ENCODE measurements at places on chromosomes 3 and 15.

GRCh38 chr3:40096661-40097111, 212.8 kb upstream of the EIF1B start:
- DNase-seq: no peak

DNA sequence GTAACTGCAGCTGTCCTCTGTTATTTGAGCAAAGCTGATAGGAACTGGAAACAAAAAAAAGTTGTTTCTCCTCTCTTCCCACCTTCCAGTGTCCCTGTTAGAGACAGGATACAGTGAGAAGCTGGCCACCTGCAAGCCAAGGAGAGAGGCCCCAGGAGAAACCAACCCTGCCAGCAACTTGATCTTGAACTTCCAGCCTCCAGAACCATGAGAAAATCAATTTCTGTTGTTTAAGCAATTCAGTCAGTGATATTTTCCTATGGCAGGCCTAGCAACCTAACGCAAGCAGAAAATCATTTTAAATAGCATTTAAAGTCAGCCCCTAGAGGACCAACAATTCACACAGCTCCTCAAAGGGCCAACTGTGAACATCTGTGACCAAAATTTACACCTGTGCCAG, 291.3 kb downstream of the OXSM start:
- no peak for DNase-seq

DNA sequence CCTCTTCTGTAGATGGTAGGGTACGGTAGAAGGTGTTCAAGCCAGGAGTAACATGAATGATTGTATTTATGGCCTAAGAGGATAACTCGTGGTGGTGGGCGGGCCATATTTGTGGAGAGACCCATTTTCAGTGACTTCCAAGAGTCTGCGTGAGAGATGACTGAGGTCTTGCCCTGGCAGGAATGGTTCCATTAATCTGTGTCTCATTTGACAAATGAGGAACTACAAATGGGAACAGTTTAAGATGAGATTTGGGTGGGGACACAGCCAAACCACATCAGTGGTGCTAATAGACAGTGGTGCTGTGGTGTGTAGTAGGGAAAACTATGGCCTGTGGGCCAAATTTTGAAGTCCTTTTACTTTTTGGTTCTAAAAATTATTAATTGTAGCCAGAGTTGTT, 47.1 kb downstream of the FLNB start:
- no peak for DNase-seq

DNA sequence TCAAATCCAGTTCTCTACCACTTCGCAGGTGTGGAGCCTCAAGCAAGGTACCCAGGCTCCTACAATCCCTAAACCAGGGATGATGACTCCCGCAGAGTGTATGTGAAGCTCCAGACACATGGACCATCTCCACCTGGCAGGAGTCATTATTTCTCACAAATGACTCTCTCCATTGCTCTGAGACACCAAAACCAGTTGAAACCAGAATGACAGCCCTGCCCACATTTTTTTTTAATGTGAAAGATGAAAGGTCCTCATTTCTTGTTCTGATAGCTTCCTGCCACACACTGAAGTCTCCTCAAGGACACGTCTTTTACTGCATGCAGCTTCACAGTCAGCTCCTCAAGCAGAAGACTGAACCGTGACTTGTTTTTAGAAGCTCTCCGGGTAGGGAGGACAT, 61.4 kb upstream of the ZBTB38 start:
- DNase-seq: no peak

- no peak for DNase-seq
Measured at GRCh38 chr3:66076861-66077470, 38.2 kb upstream of the MAGI1 start.

GRCh38 chr3:10771486-10772270, 44.4 kb upstream of the SLC6A11 start:
- DNase-seq: no peak

DNA sequence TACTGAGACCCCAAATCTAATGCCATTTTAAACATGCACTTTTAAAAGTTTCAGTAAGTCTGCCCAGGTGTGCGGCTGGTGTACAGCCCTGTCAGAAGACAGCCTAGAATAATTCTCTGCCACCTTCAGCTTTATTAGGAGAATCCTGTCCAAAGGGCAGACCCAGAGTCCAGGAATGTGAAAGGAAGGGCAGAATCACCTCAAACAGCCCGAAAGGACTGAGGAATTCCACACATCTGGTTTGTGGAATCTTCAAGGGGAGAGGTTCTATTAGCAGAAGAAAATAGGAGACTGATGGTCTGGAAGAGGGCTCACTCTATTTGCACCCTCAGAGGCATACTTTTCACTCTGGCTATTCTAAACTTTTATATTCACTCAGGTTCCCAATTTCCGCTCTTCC, 46.6 kb downstream of the TYRO3 start:
- DNase-seq: no peak

GRCh38 chr3:167940241-167940640, 155.5 kb downstream of the GOLIM4 start:
- no peak for DNase-seq

DNA sequence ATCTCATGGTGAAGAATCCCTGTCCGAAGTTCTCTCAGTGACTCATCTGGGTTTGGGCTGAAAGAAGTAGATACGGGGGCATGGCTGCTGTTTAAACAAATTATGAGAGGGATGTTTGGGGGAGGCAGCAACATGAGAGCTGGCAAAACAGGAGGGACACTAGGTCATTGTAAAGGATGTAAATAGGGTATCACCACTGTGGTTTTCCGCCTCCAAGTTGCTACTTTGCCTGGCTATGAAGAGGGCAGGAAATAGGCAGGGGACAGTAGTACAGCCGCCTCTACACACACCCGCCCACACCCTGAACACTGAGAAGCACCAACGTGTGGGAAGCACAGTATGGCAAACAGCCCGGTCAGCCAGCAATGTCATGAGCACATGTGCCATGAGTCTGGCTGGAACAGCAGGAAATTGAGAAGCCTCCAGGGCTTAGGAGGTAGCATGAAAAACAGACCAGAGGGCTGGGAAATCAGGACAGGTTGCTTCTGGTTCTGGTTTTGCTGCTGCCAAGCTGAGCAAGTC, 17.1 kb downstream of the HEXA start:
- DNase-seq: peak; percentile 19

DNA sequence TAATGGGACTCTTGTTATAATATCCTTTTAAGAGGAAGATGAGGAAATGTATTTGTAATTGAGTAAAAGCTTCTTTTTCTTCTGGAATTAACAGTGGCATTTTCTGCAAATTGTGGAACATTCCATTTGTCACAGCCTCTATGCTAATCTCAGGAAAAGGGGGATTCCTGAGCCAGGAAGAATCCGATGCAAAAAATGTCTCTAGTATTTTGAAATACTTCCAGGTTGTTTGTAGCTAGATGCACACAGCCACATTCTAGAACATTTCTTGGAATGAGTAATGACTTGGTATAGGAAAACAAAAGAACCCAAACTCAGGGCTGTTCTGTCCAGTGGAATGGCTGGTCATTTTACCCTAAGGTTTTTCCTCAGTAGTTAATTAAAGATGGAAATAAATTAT, 98.5 kb upstream of the SLC2A2 start:
- no peak for DNase-seq

DNA sequence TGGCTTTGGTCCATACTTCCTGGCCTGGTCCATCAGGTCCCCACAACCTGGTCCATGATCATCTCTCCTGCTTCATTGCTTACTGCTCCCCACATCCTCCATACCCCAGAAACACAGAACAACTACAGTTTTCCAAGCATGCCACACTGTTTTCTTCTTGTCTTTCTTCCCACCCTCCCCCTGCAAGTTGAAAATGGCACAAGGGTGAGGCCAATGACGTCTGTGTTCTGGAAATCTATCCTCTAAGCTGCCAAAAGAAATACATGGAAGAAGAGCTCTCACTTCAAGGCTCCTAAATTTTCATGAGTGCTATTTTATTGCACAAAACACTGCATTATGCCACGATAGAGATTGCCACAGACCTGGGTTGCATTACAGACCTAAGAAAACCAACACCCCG, 404.4 kb downstream of the VPS13C start:
- DNase-seq: no peak

- no peak for DNase-seq
Measured at GRCh38 chr15:28086175-28086703, 12.9 kb downstream of the OCA2 start.

GRCh38 chr3:179942553-179943075, 94.1 kb downstream of the PEX5L start:
- DNase-seq: no peak

DNA sequence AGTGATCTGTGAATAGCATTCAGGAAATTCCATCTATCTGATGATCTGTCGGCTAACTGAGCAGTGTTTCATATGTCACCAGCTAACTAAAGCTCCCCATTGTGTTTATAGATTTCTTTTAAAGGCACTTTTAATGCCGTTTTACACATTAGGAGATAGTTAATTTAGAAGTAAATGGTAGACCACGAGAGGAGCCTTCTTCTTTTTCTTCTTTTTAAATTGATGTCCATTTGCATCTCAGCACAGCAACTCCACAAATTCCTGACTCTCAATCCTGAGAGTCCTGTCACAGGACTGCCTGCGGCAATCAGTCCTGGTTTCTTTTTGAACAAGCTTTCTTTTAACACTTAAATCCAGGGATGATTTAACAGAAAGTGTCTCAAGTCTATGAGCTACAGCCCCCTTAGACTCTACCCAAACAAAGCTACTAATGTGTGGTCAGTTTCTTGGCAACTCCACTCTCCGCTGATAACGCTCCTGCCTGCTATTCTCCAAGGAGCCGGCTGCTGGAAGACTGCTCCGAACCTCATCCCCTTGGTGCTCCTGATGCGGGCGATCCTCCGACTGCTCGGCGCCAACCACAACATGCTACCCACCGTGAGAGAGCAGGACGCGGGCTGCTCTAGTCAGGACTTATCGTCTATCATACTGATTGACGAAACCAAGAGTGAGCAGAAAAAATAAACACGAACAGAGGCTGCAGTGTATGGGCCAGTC, 421.4 kb downstream of the MECOM start:
- DNase-seq: no peak

DNA sequence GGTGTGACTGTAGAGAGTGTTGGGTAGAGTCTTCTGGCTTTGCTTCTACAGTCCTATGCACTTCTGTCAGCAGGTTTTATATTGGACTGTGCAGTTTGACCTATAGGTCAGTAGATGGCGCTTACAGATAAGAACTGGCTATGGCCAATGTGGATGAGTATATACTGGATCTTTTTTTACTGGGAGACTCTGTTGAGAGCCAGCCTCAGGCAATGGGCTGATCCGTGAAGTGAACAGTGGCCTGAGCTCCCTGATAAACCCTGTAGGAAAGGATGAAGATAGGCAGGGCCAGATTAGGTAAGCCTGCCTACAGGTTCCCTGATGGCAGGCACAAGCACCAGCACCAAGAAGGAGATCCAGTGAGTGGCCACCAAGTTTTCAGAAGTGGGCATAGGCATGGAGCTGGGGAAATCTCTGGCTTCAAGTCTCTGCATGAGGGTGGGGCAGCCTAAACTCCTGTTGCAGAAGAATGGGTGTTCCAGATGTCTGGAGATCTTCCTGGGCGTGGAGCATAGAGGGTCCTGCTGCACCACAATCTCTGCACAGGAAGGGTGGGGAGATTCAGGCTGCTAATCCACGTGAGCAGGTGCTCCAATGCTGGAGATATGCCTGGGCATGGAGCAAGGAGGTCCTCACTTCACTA, 326.0 kb upstream of the SGO1 start:
- DNase-seq: no peak

DNA sequence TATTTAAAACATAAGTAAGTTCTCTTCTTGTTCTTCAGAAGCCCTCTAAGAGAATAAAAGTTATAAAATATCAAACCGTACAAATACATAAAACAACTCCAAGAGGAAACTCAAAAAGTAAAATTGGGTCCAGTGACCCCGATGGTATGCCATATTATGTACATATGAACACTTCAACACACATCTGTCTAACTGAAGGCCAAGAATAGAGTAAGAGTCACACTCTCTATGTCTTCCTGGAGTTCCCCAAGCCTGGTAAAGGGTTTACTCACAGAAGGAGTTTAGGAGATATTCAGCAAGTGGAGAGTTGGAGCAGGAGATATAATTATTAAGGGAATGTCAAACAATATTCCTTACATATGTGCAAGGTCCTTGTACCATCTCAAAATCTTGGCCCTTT, 101.3 kb upstream of the EIF1B start:
- DNase-seq: no peak

GRCh38 chr15:91894606-91895005, 41.1 kb downstream of the SLCO3A1 start:
- DNase-seq: no peak

DNA sequence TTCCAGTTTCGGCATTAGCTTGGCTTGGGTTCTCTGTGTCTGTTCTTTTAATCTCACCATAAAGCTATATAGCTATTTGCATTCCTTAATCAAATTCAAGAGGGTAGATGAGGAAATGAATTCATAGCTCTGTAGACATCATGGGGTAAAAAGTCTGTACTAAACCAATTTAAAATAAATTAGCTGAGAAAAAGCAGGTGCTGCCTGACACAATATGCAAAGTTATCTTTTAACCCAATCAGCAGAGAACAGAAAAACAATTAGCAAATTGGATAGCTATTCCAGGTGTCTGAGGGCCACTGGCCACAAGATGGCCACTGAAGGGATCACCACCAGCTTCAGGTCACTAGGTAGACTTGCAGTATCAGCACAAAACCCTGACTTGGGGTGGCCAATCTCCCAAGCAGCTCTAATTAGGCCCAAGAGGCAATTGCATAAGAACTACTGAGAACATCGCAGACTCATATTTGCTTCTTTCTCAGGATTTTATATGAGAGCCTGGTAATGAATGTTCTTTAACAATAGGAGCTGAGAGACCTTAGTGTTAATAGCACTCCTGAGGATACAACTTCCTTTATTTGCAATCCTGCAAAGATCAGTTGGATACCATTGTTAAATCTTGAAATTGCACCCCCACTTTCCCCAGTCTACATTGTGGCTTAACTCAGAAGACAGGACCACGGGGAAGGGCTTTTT, 494.3 kb downstream of the PDCD6IP start:
- DNase-seq: no peak

DNA sequence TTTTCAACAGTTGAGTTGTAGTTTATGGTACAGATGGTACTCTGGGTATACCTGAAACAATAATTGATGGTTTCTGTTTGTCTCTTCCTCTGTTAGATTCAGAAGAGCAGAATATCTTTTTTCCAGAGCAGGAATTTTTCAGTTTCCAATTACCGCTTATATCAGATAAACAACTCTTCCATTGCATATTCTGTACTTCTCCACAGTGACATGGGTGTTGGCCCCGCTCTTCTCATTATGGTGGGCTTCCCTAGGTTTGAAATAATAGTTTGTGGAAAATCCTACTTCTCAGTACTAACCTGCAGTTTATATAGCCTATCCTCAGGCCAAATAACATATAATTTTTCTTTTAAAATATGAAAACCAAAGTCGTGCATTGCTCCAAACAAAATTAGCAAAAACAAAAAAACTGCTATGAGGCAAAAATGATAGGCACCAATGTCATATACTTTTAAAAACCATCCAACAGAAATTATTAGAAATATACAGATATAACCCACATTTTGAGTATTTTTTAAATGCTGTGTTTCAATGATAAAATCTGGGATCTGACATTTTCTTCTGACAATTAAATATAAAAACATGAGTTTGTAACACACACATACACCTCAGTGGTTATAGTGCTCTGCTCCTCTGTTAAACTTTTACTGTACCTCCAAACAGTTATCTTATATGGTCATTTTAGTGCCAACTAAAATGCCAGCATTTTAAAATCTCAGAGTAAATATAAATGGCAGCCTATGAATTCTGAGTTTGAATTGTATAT, 56.8 kb downstream of the CMSS1 start:
- DNase-seq: no peak

- no peak for DNase-seq
Measured at GRCh38 chr15:92033723-92034122, 180.2 kb downstream of the SLCO3A1 start.

GRCh38 chr3:44913868-44914468, 39.6 kb downstream of the TGM4 start:
- DNase-seq: no peak

Data from mucosa of descending colon (tissue), 3 donors.